ENCODE measurements at places on chromosomes 4 and X.

- peak; percentile 39 for DNase-seq
Observed at GRCh38 chrX:118823263-118824172, at the start of gene ZCCHC12. Gene ZCCHC12, plus strand, starts transcription at chrX:118823824. Its CDS starts 1,421 bp downstream, at chrX:118825245.

DNA sequence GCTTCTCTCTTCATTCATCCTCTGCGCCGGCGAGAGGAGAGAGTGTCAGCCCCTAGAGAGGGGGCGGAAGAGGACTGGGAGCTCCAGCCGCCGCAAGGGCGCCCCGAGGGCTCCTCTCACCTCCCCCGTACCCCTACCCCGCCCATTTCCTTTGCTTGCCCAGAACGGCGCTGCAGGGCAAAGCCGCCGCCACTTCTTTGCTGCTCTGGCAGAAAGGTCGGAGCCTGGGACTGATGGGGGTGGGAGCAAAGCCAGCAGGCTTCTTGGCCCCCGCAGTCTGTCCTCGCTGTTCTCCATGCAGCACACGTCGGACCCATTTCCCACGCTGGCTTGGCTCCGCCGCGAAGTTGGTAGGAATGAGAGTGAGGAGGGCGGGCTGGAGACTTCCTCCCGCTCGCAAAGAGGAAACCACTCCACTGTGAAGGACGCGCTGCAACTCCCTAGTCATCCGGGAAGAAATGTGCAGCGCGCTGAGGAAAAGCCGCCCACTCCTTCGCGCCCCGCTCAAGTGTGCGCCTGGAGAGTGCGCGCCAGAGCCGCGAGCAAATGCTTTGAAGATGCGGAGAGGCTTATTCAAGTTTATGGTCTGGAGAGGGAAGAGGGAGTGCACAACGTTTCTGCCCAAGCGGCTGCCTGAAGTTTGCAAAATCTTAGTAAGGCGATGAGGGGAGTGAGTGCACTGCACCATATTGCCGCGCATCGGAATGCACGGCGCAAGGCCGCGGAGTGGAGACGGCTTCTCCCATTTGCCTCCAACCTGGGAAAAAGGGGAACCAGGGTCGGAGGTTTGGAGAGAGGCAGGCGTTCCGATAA, 2.8 kb upstream of the PCDH7 start:
- no peak for DNase-seq

DNA sequence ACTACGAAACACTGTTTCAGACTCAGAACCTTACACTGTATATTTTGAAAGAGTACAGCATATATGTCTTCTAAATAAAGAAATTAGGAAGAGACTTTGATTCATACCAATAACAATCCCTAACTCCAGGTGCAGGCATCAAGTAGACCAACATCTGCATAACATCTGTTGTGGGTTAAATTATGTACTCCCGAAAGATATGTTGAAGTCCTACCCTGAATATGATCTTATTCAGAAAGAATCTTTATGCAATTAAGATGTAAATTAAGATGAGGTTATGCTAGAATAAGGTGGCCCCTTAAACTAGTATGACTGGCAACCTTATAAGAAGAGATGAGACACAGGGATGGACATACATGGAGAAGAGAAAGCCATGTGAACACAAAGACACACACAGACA, 117.9 kb downstream of the INPP4B start:
- DNase-seq, result no peak

DNA sequence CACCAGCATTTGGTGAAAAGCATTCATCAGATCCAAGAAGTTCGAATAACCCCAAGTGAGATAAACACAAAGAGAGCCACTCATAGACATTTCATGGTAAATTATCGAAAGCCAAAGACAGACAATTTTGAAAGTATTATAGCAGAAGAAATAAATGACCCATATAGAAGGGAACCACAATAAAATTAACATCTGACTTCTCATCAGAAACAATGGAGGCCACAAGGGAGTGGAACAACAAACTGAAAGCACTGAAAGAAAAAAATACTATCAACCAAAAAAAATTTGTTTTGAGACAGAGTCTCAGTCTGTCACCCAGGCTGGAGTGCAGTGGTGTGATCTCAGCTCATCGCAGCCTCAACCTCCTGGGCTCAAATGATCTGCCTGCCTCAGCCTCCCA, 12.3 kb downstream of the DUSP9 start:
- DNase-seq, result no peak

- no peak for DNase-seq
Observed at GRCh38 chrX:9269134-9269533, 195.7 kb upstream of the TBL1X start.

DNA sequence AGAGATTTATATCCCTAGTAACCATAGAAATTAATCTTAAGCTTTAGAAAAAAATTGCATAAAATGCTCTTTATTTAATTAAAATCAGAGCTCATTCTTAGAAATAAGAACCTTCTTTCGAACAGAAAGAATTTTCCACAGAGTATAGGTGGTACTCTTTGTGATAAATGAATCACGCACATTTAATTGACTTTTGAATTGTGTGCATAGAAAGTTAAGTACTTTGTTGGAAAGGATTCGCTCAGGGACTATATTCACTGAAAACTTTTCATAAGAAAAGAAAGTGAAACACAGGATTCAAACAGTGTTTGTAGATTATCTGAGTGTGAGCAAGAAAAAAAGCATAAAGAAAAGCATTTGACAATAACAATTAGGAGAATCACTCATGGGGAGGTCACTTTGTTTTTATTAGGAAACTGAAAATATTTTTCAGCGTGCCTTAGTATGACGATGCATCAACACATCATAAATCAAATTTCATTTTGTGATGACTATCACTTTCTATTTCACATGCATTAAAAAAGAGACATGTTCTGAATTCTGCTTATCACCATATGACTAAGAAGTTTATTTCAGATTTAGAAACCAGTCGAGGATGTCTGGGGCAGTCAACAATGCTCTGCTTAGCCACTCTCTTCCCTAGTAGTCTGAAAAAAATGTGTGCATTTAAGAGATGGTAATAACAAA, 49.5 kb downstream of the STX18 start:
- no peak for DNase-seq

- no peak for DNase-seq
Observed at GRCh38 chr4:42428036-42428435, 30.7 kb downstream of the SHISA3 start.

GRCh38 chr4:6988016-6988715, 55.0 kb upstream of the TADA2B start:
- DNase-seq, result no peak

DNA sequence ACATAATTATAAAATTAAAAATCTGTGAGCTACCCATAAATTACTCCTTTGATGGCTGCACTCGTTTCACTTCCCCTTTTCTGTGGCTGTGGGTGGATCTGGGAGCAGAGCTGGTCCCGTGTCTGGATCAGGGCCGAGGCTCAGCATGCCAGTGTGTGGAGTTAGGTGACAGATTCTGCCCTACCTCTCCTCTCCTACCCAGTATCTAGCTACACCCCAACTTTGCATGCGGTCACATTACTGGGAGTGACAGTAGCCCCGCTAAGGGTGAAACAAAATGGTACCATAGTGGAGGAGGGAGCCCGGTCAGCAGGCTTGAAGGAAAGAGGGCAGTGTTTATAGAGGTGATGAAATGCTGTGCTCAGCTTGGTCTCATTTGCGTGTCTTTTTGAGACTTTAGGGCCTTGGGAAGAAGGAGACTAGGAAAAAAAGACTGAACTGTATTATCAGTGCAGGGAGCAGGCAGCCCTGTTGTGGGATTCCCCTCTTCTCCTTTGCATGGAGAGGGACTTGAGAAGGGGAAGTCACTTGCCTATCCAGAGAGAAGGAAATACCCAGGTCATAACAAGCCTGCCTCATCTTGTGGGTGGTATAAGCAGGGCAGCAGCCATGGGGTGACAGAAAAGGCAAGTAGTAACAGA, 48.4 kb downstream of the ARHGAP10 start:
- DNase-seq, result no peak

DNA sequence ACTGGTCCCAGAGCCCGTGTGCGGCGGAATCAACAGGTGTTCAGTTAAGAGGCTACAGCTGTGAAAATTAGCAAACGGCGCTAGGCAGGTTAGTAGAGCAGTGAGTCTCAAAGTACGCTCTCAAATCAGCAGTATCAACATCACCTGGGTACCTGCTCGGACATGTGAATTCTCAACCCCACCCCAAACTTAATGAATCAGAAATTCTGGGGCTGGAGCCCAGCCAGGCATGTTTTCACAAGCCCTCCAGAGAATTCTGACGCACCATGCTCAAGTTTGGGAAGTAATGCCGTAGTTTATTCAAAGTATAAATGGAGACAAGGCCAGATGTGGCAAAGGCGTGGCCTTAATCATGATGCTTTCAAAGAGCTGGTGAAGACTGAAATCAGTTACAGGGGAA, 58.2 kb upstream of the PTCHD1 start:
- DNase-seq, result no peak

DNA sequence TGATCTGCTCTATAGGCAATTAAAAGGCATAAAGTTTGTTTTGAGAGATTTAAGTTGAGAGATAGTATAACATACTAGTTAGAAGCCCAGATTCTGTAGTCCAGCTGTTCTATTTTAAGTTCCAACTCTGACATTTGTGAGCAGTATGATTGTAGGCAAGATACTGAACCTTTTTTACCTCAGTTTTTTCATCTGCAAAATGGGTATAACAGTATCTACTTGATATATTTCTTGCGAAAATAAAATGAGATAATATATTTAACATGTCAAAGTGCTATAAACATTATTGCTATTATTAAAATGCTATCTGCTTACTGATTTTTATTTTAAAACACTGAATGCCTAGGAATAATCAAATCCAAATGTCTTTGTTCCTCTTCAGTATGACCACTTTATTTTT, 19.2 kb downstream of the TMPRSS11F start:
- no peak for DNase-seq

DNA sequence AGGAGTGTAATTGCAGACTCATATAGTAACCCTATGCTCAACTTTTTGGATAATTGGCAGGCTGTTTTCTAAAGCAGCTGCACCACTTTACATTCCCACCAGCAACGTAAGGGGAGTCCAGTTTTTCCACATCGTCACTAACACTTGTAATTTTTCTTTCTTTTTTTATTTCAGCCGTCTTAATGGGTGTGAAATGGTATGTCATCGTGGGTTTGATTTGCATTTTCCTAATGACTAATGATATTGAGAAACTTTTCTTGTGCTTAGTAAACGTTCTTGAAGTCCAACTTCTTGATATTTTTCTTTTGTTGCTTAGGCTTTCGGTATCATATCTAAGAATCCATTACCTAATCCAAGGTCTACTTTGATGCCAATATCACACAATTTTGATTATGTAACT, 95.3 kb upstream of the IL1RAPL1 start:
- DNase-seq, result no peak

DNA sequence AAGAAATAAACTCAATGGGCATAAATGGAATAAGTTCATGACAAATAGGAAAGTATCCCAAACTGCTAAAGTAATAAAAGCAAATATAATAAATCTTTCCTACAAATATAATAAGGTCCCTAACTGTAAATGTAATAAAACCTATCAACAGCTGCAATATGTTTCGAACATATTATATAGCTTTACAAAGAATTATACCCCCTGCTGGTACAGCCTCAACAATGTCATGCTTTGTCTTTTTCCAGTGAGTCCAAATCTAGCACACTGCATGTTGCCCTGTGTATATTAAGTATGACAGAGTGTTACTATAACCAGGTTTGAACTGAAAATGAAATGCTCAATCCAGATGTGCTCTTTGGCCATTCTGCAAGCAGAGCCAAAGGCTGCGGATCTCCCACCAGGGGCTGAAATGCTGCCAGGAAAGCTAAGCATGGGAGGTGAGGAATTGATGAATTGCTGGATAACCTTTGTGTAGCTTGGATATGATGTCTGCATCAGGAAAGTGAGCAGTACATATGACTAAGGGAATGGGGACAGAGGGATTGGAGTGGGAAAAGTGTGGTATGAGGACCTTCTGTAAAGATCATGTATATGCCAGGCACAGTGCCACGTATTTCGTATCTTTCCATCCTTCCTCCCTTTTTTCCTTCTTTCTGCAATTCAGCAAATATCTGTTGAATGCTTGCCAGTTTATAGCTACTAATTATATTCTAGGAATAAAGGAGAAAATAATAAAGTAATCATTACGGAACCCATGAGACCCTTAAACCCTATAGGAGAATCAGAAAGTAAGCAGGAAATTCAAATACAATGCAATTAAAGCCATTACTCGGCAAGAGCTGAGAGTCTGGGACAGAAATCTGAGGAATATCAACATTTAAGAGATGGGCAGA, 954.6 kb upstream of the LCORL start:
- DNase-seq, result no peak

DNA sequence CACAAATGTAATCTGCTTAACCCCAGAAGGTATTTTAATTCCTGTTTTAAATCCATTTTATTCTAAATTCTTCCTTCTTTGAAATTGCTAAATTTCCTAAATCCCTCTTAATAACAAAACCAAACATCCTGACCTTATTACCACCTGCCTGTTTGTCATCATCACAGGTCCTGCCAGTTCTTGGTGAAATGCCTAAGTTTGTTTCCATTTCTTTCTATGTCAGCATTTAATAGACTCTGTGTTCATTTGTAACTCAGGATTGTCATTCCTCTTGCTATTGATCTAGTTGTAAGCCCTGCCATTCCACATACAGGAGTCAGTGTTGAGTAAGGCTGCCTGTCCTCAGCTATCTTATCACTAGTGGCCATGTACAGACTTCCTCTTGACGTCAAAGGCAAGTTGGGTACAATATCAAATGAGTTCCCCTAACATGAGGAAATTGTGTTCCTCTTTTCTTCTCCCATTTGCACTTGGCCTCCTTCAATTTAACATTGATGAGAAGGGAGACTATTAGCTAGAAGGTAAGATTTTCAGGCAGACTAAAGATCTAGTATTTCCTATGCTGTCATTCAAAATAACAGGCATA, 440.1 kb downstream of the AFF2 start:
- no peak for DNase-seq

- DNase-seq, result no peak
Observed at GRCh38 chr4:96016634-96017299, 176.9 kb downstream of the PDHA2 start.

- DNase-seq, result no peak
Observed at GRCh38 chr4:146507632-146508031, 14.1 kb downstream of the SLC10A7 start.

DNA sequence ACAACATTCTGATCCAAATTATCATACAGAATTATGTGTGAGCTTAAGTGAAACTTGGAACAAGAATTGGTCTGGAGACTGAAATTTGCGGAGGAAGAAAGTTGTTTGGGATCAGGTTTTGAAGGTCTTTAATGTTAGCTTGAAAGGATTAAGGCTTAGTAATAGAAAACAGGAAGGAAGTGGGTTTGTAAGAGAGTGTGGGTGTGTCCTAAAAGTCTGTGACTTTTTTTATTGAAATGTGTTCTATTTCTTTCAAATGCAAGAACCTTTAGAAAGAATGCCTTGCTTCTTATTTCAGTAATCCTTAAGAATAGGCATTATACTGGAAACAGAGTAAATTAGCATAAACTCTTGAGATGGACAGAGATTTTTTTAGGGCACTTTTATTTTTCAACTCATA, 198.0 kb downstream of the GALNTL6 start:
- DNase-seq, result no peak

DNA sequence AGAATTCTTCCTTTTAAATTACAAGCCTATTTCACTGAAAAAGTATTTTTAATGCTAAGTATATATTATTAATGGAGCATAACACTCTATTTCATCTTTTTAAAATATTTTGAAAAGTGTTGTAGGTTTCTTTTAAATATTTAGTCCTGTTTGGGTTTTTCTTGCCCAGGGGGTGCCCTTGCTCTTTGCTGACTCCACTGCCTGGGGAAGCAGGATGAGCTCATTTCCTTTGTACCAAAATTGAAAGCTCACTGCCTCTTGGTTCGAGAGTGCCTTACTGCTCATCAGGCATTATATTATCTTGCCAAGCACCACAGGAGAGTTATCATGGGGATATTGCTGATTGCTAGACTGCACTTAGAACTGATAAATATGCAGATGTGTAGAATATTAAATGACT, 819.2 kb downstream of the PCDH18 start:
- no peak for DNase-seq
